Left colon (tissue), 2 donors: ENCODE measurements at places on chromosomes 12 and 14. TPM values are rescaled to one million over a fixed set of nuclear protein-coding genes. Genes with fewer than 3 reads are reported as not detected.

GRCh38 chr12:82673698-82674097 is 13.0 kb upstream of the TMTC2 start:
- DNase-seq: no peak

GRCh38 chr12:123713823-123714585 is 1.9 kb downstream of the ATP6V0A2 start:
- peak; percentile 36 for DNase-seq

DNA sequence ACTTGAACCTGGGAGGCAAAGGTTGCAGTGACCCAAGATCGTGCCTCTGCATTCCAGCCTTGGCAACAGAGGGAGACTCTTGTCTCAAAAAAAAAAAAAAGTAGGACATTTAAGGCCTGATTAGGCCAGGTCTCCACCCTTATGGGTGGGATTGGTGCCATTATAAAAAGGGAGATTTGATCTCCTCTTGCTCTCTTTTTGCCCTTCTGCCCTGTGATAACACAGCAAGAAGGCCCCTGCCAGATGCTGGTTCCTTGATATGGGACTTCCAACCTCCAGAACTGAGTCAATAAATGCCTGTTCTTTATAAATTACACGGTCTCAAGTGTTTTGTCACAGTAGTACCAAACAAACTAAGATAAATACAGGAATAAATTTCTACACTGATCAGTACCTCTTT is 81.0 kb downstream of the C2CD5 start:
- DNase-seq: no peak

GRCh38 chr14:56120091-56120691 is 2.0 kb downstream of the PELI2 start:
- DNase-seq: no peak

Gene RAD9B
- 0.37 TPM for total RNA-seq

Gene ANKRD33
- not detected for total RNA-seq
